Inflammatory macrophage treated with lipopolysaccharide for 1 hour (primary cell): ENCODE measurements at places on chromosomes 1 and 21.

DNA sequence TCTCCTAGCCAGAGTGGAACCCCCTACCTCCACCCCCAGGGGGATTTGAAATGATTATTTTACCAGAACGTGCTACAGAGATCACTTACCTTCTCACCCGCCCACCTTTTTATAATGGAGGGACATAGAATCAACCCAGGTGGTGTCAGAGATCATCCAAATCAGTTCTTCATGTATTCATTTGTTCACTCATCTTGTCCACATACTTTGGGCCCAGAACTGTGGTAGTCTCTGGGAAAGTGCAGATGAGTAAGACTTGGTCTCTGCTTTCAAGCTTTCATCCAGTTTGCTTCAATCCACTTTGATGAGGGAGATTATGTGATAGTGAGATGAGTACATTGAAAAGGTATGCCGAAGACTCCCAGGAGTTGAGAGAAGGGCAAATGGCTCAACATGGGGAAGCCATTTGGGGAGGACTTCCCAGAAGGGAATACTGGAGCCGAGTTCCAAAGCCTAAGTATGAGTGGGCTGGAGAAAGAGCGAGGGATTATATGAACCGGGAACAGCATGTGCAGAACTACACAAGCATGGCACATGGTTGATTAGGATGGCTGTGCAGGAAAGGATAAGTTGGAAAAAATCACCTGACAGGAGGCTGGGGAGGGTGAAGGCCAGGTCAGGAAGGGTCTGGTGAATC is 1.9 kb downstream of the FGGY start:
- no peak for DNase-seq

DNA sequence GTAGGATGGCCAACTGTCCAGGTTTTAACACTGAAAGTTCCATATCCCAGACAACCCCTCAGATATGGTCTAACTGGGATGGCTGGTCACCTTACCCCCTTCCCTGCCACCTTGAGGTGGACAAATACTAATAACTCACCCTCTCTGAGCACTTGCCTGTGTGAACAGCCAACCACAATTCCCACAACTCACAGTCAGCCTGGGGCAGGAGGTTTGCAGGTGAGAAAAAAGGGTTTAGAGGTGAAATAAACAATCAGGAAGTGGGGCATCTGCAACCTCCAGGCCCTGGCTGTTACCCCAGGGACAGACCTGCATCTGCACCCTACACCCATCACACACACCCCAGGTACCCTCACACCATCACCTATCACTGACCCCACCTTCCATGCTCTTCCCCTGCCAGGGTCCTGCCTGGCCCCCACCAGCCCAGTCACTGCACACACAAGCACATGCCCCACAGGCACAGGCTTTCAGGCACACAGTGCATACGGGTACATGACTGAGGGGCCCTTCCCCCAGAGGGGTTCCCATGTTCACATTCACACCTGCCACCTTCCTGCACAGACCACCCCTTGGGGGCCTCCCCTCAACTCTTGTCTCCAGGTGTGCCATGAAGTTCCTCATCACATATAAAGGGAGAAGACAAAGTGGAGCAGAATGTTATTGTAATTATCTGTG is 679.5 kb downstream of the MATN1 start:
- no peak for DNase-seq

DNA sequence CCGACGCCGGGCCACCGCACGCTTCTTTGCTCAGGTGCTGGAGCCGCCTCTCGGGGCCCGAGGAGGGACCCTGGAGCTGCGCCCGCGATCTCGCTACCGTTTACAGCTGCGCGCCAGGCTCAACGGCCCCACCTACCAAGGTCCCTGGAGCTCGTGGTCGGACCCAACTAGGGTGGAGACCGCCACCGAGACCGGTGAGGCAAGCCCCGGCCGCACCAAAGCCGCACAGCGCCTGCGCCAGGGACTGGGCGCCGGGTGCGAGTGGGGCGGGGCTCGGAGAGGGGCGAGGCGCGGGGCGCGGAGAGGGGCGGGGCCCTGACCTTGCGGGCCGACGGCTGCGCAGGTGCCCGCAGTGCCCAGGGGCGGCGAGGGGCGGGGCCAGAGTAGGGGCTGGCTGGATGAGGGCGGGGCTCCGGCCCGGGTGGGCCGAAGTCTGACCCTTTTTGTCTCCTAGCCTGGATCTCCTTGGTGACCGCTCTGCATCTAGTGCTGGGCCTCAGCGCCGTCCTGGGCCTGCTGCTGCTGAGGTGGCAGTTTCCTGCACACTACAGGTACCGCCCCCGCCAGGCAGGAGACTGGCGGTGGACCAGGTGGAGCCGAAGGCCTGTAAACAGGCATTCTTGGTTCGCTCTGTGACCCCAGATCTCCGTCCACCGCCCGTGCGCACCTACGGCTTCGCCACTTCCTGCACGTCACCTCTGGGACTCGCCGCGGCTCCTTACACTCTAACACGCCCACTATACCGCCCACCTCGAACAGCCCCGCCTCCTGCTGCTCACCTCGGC is 9.8 kb upstream of the CDC20 start:
- DNase-seq = no peak

DNA sequence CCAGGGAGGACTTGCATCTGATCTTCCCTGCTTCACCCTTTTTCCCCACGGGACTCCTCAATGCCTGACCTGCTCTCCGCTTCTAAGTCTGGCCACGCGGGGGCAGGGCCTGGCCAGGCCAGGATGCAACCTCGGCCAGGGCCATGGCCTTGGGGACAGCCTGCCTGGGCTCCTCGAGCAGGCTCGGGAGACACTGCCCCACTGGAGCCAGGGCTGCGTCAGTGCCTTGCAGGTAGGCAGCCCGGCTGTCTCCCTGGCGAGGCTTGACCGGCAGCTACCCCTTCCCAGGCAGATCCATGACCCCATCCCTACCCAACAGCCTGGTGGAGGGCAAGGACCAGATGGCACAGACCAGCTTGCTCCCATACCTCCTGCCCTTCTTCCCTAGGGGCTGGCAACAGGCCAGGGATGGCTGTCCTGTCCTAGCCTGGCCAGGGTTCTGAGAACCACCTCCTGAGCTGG is 2.7 kb upstream of the PRDM16 start:
- DNase-seq = no peak

GRCh38 chr1:169003864-169004516 is 102.5 kb upstream of the ATP1B1 start:
- DNase-seq = peak; percentile 16
